ENCODE measurements at places on chromosomes 4 and X.

- DNase-seq, result no peak
Observed at GRCh38 chrX:119539872-119540271, 25.3 kb downstream of the STEEP1 start.

DNA sequence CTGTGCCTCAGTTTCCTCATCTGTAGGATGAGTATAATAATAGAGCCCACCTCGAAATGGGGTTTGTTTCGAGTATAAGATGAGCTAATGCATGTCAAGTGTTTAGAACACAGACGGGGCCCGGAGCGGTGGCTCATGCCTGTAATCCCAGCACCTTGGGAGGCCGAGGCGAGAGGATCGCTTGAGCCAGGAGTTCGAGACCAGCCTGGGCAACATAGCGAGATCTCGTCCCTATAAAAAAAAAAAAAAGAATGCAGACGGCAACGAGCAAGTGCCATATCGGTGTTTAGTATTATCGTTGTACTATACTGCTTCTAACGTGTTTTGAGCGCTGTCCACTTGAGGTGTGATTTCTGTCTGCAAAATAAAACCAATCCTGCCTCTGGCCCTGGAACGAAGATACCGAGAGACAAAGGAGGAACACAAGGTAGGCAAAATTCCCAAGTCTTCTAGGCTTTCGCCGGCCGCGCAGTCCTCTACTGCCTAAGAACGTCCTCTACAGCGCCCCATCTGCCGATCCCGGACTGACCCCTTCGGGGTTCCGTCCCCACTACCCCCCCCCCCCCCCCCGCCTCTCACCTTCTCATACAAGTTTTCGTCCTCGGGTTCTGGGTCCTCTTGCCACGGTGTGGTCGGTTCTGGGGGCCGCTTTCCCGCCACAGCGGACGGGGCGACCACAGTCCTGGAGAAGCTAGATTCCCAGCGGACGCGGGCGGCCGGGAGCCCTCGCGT lies 442 bp downstream of the NDUFB11 start:
- DNase-seq, result no peak

GRCh38 chrX:38652934-38653442 lies 91.6 kb downstream of the TSPAN7 start:
- DNase-seq, result no peak

- DNase-seq, result no peak
Observed at GRCh38 chr4:2813446-2814405, 20.8 kb downstream of the SH3BP2 start.

DNA sequence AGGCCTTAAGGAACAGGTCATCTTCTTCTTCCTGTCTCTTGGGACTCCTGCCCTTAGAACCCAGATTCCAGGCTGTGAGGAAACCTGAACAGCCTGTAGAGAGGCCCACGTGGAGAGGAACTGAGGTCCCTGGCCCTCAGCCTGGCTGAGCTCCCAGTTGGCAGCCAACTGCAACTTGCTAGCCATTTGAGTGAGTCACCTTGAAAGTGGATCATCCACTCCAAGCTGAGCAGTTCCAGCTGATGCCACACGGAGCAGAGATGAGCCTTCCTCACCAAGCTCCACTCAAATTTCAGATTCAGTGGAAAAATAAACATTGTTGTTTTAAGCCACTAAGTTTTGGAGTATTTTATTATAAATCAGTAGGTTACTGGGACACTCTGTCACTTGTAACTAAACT lies 392.5 kb downstream of the BCOR start:
- peak; percentile 14 for DNase-seq

GRCh38 chr4:62717154-62717553 lies 1517.0 kb downstream of the ADGRL3 start:
- no peak for DNase-seq

DNA sequence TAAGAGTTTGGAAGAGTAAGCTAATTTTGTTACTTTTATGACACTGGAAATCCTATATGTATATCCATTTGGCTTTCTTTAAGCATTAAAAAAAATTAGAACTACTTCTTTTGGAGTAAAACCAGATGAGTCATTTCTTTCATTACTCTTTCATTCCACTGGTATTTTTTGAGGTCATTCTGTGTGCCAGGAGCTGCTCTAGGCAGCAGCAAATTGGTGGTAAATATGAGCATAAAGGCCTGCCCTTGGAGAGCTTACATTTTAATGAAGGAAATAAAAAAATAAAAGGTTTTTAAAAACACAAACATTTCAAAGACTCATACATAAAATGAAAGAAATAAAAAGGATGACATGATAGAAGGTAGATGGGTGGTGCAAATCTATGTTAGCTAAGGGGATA lies 37.4 kb downstream of the MID1 start:
- DNase-seq, result no peak

GRCh38 chrX:41435708-41436107 lies 11.4 kb upstream of the NYX start:
- DNase-seq, result no peak

- DNase-seq, result no peak
Observed at GRCh38 chr4:102335616-102336015, 9.7 kb downstream of the SLC39A8 start.

- no peak for DNase-seq
Observed at GRCh38 chr4:152485726-152486276, 50.1 kb downstream of the FBXW7 start.

GRCh38 chr4:40193578-40193977 lies 3.3 kb upstream of the RHOH start:
- no peak for DNase-seq

DNA sequence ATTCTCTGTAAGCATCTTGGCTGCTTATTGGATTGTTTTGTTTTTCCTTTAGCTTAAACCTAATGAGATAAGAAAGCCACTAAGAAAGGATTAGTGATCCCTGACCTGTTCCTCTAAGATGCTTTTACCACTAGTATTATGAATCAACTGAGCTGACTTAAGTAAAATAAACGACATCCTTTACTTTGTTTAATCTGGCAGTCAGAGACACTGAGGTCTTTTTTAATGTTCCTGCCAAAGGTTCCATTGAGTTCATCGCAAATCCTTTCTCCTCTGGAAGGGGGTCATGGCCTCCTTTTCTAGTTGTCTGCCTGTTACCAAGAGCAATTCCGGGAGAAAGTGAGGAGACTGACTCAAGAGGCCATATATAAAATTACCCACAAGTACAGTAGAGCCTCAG lies 1038.3 kb upstream of the SLIT2 start:
- no peak for DNase-seq

DNA sequence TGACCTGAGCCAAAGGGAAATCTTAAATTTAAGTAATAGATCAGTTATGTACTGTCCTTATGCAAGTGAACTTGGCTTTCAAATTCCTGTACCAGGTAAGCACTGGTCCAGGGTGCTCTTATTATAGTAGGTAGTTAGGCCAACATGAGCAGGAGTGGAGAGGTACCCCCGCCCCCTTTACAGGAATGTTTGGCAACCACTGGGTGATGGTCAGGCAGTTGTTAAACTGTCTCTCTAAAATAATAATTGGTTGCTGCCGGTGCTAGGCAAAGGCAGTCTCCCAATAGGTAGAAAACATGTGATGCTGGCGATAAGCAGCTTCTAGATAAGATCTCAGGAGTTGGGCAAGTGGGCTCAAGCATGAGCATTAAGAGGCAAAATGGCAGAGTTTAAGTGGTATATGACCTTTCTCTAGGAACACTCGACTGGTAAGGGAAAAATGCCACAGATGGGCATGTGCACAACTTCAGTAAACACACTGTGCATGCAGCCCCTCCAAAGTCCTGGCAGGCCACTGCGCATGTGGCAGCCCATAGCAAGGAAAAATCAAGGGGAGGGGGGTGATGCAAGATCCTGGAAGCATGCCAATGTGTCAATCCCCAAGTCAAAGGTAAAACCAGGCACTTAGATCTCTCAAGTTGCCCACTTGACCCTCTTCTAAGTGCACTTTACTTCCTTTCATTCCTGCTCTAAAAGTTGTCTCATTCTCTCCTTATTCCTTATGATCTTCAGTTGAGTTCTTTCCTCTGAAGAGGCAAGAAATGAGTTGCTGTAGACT lies 1239.7 kb downstream of the C4orf33 start:
- no peak for DNase-seq

DNA sequence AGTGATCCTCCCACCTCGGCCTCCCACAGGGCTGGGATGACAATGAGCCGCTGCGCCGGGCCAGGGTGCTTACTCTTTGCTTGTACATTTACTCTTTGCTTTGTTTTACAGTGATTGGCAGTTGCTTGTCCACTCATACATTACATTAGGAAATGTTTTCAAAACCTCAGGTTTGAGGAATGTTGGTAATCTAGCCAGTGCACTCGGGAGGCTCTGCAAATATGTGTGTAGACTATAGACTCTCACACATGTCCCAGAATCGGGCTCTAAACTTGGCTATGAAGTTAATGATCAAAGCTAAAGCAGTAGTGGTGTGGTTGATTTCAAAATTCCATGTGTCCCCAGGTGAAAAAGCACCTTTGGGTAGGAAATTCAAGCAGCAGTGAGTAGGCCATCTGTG lies 20.5 kb downstream of the TRMT44 start:
- DNase-seq, result no peak

DNA sequence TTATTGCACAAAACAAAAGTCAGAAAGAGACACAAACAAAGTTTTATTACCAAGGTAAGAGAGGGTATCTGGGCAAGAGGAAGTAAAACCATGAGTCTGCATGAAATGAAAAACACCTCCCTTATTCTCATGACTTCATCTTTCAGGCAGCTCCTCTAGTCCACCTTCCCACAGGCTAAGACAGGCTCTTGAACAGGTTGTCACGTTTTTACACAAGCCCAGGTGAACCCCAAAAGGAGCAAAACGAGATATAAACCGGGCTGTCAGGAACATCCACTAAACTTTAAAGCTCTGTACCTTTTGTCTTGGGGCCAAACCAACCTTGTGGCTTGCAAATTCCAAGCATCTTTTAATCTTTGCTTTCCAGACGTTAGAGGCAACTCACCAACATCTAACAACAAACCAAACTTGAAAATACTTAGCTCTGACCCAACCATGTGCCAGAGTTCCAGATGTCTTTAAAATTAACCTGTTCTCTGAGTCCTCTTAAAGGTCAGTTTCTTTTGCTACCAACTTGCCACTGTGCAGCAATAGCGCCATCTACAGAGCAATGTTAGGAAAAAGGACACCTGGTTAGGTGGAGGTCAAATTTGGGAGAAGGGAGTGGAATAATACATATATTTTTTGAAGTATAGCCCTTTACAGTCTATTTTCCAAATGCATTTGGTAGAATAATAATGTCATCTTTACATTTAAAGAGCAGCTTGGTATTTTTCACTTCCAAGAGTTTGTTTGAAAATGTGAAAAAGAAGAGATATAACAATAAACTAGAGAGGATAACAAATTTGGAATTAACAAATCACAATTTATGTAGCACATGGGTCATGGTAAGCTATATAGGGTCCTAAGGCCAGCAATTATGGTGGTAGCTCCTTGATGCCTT lies 73.1 kb downstream of the QRFPR start:
- DNase-seq, result no peak

DNA sequence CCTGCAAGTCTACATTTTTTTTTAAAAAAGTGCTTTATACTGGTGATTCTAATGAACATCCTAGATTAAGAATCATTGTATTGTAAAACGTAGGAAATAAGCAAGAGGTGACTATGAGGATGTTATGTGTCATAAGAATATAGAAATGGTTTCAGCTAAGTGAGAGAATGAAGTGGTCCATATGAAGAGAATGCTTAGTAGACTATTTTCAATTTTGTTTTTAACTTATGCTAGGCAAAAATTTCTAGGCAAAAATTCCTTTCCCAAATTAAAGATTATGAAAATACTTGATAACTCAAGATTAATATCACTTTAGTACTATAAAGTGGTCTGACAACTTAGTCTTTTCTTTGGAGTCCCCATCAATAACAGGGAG lies 825 bp downstream of the DYNLT3 start:
- DNase-seq, result no peak

DNA sequence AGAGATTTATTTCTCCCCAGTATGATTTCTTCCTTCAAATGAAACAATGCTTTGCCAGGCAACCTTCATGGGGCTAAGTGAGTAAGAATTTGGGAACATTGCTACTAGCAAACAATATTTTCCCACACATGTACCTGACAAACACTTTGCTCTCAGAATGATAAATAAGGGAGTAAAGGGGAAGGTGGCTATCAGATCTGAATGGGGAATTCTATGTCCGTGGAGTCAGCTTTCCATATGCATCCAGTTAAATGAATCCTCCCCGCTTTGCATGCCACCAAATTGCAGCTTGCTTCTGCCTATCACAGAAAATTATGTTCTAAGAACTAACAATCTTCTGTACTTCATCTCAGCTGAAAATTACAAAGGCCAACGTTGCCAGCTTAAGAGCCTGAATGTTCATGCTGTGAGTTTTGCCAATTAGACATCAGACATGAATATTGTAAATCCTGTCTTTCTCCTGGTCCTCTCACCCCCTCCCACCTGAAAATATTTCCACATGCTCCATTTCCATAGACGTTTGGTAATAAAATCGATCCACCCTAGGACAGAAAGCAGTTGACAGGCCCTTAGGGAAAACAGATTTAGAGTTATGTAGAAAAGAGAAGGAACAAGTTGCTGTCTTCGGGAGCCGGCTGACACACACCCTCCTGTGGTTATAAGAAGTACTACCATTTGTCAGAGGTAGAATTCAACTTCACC lies 6.3 kb downstream of the MEPE start:
- DNase-seq, result no peak

- no peak for DNase-seq
Observed at GRCh38 chr4:157763490-157763889, 409.3 kb downstream of the GASK1B start.

GRCh38 chr4:55438314-55438713 lies 42.6 kb downstream of the TMEM165 start:
- no peak for DNase-seq
